Hepatocyte (in vitro differentiated cells): ENCODE measurements at places on chromosomes 2 and 18. TPM values are rescaled to one million over a fixed set of nuclear protein-coding genes. Genes with fewer than 3 reads are reported as not detected.

DNA sequence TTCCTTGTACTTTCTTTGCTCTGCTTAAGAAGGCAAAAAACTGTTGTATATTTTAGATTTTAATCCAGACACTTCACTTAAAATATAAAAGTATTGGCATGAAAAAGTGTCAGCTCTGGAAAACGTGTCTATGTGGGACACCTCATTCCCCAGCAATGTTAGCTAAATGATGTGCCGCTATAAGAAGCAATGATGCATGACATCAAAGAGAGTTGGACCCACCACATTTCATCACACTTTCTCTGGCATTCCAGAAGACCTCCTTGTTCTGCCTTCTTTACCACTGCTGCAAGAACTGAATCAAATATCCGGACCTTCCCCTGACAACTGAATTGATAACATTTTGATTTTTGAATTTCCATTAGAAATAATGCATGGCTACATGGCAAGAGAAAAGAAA lies 242.4 kb upstream of the TANK start:
- H3K27ac ChIP-seq, result no peak overlapping the region
- no peak for DNase-seq
- H3K27me3 ChIP-seq, result no peaks in the 10 kb centered on the region
- no peaks in the 10 kb centered on the region for H3K36me3 ChIP-seq
- no peak overlapping the region for H3K4me3 ChIP-seq

The SIX3 gene
- not detected in 2 replicates for total RNA-seq

GRCh38 chr2:164655336-164655735 lies 34.1 kb upstream of the GRB14 start:
- H3K4me3 ChIP-seq, result no peak overlapping the region
- no peaks in the 10 kb centered on the region for H3K27me3 ChIP-seq
- DNase-seq, result no peak
- H3K27ac ChIP-seq, result no peak overlapping the region
- no peaks in the 10 kb centered on the region for H3K4me1 ChIP-seq
- no peaks in the 10 kb centered on the region for H3K36me3 ChIP-seq

The MALL gene
- 30.8 and 36.0 TPM in 2 replicates for total RNA-seq

The CRYGD gene
- not detected in 2 replicates for total RNA-seq
